ENCODE measurements at places on chromosomes 6 and 20.
A peak's percentile ranks its signal among the peaks of the same experiment; 100 is the strongest.

- no peak for DNase-seq
Observed at GRCh38 chr6:134058622-134059366, 6.4 kb upstream of the SLC2A12 start.

DNA sequence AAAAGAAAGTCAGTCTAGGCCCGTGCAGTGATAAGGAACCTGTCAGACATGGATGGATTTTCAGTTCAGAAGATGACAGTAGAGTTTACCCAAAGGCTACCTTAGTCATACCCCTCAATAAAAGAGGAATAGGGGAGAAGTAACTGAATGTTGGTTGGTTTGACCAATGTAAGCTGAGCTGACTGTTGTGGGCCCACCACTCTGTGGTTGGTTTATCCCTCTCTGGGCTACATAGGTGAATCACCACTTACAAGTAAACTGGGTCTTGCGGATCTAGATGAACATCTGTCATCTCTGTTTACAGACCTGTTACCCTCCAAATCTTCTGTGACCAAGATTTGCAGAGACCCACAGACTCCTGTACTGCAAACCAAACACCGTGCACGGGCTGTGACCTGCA lies 37.2 kb upstream of the MYLK2 start:
- DNase-seq = no peak

DNA sequence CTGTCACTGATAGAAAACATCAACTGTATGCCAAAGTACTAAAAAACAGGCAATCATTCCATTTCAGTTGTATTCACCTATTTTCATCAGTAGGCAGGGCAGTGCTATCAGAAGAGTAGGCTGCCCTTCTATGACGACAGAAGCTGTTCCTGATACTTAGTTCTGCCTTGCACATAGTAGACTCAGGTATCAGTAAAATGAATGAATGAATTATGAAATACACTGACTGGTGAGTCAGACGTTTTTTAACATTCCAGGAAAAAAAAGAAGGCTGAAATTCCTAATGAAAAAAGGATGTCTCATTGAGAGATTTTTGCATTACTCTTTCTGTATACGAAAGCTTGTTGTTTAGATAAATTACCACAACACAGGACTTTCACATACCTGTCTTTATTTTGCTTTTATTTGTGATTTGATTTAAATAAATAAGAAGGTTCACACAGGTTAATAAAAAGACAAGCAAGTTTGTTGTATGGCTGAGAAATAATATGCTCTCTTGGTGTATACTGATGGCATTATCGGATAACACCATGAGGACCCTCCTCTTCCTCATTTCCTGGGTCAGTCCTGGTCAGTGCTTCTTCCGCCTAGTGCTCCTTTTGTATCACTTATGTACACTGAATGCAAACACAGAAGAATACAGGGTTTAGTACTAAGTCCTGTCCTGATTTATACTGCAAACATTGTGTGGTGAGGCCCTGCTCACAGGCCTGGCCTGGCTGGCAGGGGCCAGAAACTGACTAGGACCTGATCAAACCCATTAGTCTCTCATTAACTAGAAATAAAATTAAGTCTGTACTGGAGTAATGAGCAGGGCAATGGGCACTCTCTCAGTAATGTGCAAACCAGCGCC lies 39.4 kb upstream of the SPDEF start:
- DNase-seq = no peak

GRCh38 chr6:10412461-10413261 lies 2.2 kb downstream of the TFAP2A start:
- no peak for DNase-seq

GRCh38 chr6:147117011-147117410 lies 87.2 kb upstream of the STXBP5 start:
- DNase-seq = no peak

DNA sequence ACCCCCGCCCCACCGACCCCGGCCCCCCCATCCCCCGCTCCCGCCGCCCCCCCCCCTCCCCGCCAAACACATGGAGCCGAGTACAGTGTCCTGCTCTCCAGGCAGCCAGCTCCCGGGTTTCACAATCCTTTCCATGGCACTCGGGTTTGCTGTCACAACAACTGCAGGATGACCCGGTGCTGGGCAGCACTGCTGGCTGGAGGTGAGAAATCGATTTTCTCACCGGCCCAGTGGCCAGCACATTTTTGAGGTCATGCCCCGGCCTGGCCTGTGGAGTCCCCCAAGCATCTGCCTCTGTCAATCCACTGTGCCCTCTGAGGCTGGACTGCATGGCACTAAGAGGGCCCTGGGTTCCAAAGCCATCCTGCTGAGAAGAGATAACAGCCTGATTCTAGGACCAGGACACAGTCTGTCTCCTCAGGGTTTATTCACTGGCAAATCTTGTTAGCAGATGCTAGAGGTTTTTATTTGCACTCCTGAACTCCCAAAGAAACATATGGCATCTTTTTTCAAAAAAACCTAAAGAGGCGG lies 129.5 kb downstream of the NFATC2 start:
- no peak for DNase-seq

DNA sequence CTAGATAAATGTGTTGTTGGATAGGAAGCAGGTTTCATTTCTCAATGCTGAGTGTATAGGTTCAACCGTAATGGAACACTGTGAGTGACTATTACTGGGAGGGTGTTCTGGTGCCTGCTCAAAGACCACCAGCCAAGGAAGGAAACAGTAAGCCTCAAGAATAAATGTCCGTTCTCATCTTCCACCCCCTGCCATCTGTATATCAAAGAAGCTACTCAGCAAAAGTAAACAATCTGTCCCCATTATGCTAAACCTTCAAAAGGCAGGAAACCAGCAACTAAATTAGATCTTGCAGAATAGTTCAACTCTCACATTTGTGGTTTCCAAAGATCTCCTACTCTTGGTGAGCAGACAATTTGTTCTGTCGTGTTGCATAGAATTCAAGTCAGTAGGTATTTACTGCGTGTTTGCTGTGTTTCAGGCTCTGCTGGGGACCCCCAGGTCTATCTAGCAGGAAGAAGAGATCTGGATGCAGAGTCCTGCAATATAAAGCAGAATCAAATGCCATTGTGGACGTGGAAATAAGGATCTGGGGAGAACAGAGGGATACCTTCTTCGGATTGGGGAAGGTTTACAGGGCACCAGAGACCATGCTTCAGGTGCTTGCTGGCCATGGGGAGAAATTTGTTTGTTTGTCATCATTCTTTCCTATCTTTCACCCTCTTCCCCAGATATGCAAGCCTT lies 87.3 kb downstream of the SCML4 start:
- DNase-seq = no peak

DNA sequence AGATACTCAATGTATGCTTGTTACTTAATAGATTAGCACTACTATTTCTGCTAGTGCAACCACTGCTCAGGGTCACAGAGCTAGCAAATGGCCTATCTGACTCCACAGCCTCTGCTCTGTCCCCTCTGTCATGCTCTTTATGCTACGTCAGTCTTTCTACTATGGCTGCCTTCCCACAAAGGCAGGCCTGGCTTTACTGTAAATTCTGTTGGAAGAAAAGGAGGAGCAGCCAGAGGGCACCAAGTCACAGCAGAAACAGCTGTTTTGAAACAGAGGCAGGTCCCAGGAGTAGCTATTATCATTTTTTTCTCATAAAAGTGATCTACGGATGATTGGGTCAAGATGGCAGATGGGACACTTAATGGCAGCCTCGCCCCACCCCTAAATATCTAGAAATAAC lies 10.0 kb upstream of the ELMO2 start:
- DNase-seq = no peak

DNA sequence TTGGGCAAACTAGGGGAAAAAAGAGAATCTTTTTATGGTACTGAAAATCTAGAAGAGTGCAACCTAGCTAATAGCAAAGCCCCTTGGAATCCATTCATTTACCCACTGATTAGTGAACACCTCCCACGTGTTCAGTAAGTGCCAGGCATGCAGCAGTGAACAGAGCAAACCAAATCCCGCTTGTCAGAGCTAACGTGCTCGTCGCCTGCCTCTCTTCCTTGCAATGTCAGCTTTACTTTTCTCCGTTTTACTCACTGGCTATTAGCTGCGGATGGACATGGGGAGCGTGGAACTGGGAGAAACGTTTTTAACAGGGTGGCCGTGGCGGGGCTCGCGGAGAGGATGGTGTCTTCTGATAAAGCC lies 120.4 kb downstream of the SYNDIG1 start:
- DNase-seq = no peak

DNA sequence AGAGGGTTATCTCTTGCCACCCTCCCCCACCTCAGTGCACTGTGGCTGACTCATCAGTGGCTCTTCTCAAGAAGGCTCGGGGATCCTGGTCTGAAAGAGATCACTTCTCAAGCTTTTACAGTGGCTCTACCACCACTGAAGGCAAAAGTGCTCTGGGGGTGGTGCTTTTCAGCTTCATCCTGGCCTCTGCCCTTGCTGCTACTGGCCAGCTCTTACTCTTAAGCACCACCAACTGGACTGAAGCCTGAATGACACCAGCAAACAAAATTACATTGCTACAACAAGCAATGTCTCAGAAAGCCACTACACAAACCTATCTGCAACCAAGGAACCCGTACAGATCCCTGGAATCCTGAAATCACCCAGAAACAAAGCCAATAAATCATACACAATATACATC lies 402.1 kb downstream of the EPHA7 start:
- no peak for DNase-seq

DNA sequence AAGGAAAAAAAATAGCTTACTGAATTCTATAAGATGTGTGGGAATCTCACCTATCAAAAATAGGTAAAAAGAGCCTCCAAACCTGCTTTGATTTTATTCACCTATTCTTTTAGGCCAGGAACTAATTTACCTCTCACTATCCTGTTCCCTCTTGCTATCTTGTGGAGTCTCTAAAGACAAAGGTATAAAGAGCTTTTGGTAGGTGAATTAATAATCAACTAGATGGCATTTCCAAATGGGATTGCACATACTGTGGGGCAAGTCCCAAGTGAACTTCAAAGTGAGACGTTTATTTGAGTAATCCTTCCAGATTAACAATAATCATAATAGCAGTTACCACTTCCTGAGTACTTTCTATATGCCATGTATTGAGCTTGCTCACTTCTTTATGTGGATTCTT lies 2.8 kb downstream of the FAM8A1 start:
- DNase-seq = no peak

GRCh38 chr6:17417817-17418216 lies 24.4 kb downstream of the CAP2 start:
- DNase-seq = peak; percentile 61

- DNase-seq = no peak
Observed at GRCh38 chr20:57517904-57518303, 7.0 kb downstream of the CTCFL start.
